Immature natural killer cell (primary cell): ENCODE measurements at places on chromosomes 1 and 21.
A peak's percentile ranks its signal among the peaks of the same experiment; 100 is the strongest.

DNA sequence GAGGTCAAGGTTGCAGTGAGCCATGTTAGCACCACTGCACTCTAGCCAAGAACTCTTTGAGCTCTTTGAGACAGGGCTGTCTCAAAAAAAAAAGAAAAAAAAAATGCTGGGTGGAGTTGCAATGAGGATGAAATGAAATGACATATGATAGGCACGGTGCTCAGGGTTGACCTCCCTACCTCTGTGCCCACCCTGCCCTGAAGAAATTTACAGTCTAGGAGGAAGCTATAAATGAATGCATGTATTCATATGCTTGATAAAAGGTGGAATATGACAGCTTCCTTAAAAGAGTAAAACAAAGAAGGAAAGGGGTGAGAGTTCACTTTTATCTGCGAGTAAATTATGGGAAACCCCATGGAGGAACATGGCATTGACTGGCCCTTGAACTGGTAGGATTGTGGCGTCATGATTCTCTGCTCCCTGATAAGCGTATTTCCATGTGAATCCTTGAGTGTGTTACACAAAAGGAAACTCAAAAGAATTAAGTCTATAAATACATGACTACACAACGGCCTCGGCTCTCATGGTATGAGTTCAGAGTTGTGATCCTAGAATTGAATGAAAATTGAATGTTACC is 59.0 kb upstream of the RAVER2 start:
- H3K4me1 ChIP-seq = no peaks in the 10 kb centered on the region
- H3K27ac ChIP-seq = no peak overlapping the region
- DNase-seq = no peak
- H3K27me3 ChIP-seq = no peaks in the 10 kb centered on the region
- no peak overlapping the region for H3K4me3 ChIP-seq

DNA sequence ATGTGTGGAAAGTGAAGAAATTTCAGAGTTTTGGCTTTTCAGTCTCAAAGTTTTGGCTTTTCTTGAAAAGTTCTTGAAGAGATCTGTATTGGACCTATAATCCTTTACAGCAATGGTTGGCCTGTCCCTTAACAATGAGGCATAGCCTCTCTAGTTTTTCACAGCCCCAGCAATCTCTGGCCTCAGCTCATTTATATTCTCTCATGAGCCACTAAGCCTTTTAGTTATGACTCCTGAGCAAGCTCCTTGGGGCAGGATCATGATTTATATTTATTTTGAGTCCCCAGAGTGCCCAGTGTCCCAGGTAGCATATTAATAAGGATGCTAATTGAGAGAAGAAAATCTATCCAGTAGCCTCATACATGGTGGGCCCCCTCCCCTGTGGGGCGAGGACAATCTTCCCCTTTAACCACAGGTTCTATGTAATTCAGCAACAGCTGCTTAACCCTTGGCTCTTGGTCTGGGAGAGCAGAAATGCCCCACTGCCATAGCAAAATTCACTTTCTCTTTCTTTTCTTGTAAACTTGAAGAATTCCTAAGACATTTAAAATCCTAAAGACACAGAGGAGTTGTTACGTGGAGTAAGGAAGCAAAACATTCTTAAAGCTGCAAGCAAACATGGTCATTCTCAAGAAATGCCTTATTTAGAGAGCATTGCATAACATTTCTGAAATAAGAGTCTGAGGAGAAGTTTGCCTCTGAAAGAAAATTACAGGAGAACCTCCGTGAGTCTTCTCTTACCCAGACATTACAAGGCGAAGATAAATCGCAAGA is 6.3 kb downstream of the NGF start:
- H3K36me3 ChIP-seq = no peaks in the 10 kb centered on the region
- no peak overlapping the region for H3K27ac ChIP-seq
- DNase-seq = no peak
- no peaks in the 10 kb centered on the region for H3K4me1 ChIP-seq
- no peak overlapping the region for H3K4me3 ChIP-seq

GRCh38 chr1:53966794-53967193 is 20.6 kb downstream of the LRRC42 start:
- peaks cover 56% of the 10 kb centered on the region for H3K36me3 ChIP-seq
- H3K27me3 ChIP-seq = no peaks in the 10 kb centered on the region
- no peak for DNase-seq
- H3K4me1 ChIP-seq = no peaks in the 10 kb centered on the region
- no peak overlapping the region for H3K4me3 ChIP-seq

GRCh38 chr1:78339490-78339889 is 151.3 kb upstream of the PTGFR start:
- no peak overlapping the region for H3K4me3 ChIP-seq
- H3K27ac ChIP-seq = no peak overlapping the region

- H3K36me3 ChIP-seq = no peaks in the 10 kb centered on the region
- no peaks in the 10 kb centered on the region for H3K4me1 ChIP-seq
- no peak overlapping the region for H3K4me3 ChIP-seq
- no peak for DNase-seq
- no peak overlapping the region for H3K27ac ChIP-seq
- H3K27me3 ChIP-seq = peaks cover 2% of the 10 kb centered on the region
Observed at GRCh38 chr1:162855461-162856150, 5.4 kb downstream of the CCDC190 start.

GRCh38 chr1:64114012-64114525 is 89.4 kb upstream of the UBE2U start:
- no peaks in the 10 kb centered on the region for H3K36me3 ChIP-seq
- H3K4me1 ChIP-seq = no peaks in the 10 kb centered on the region
- no peak overlapping the region for H3K27ac ChIP-seq
- DNase-seq = no peak
- H3K27me3 ChIP-seq = no peaks in the 10 kb centered on the region

GRCh38 chr1:69919129-69919921 is 286.1 kb downstream of the LRRC40 start:
- H3K4me3 ChIP-seq = no peak overlapping the region
- no peaks in the 10 kb centered on the region for H3K4me1 ChIP-seq
- no peak overlapping the region for H3K27ac ChIP-seq
- DNase-seq = no peak

GRCh38 chr1:110430366-110430765 is 20.6 kb upstream of the PROK1 start:
- H3K27me3 ChIP-seq = peaks cover 15% of the 10 kb centered on the region
- H3K4me1 ChIP-seq = no peaks in the 10 kb centered on the region
- H3K4me3 ChIP-seq = no peak overlapping the region
- DNase-seq = no peak
- H3K36me3 ChIP-seq = no peaks in the 10 kb centered on the region
- no peak overlapping the region for H3K27ac ChIP-seq

DNA sequence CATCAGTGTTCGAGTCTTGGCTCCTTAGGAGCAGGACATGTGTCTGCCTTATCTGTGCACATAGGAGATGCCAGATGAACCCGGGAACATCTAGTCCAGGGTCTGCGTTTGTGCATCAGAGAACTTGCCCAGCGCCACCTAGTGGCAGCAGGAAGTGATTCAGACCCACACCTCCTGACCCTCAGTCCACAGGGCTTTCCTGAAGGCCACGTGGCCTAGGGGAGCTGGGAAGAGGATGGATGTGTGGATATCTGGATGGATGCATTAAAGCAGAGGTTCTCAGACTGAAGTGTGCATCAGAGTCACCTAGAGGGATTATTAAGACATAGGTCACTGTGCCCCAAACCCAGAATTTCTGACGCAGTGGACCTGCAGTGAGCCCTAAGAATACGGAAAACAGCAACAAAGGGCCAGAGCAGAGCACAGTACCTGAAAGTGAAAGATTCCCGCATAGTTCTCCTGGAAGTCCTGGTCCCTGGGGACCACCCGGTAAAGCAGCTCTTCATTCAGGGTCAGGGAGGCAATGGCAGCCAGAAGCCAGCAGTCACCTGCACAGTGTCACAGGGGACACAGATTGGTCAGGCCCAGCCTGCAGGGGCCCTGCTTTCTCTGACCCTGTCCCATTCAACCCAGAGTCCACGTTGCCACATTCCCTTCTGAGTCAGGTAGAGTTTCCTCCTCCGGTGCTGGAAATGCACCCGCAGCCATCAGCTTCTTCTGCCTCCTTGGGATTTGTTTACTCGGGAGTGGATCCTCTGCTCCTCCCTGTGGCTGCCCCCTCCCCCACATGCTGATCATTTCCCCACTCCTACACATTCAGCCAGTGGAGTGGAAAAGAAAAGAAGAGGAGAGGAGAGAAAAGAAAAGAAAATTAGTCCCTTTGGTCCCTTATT is 37.0 kb downstream of the CAPN8 start:
- DNase-seq = no peak
- peaks cover 4% of the 10 kb centered on the region for H3K4me1 ChIP-seq

- peaks cover 2% of the 10 kb centered on the region for H3K27me3 ChIP-seq
- H3K4me3 ChIP-seq = no peak overlapping the region
- H3K4me1 ChIP-seq = peaks cover 5% of the 10 kb centered on the region
- H3K27ac ChIP-seq = no peak overlapping the region
- no peak for DNase-seq
- no peaks in the 10 kb centered on the region for H3K36me3 ChIP-seq
Observed at GRCh38 chr1:150543500-150544143, 5.6 kb upstream of the ADAMTSL4 start.

DNA sequence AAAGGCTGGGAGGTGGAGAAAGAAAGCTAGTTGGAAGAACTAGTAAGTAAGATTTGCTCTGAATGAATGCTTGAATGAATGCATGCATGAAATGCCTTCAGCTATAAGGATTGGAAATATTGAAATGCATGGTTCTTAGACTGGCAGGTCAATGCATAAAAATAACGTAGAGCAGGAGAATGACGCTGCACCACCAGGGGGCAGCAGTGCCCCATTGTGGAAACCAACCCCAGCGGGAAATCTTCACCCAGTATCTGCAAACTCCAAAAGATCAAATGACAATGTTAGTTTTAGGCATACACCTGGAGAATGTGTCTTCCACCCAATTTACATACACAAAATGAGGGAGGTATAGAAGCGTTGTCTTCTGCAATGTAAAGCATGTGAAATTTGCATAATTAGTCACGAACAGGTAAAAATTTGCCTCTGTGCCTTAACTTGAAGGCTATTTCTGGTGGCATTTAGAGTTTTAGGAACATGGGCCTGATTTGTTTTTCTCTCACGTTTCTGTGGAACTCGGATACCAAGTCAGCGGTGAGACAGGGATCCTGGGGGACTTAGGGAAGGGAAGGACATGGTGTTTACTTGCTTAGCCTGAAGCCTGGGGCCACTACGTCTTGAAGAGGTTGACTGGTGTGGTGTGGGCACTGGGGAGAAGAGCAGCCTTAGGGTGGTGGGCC is 78.6 kb downstream of the HHAT start:
- H3K27me3 ChIP-seq = no peaks in the 10 kb centered on the region
- H3K36me3 ChIP-seq = no peaks in the 10 kb centered on the region
- no peak overlapping the region for H3K4me3 ChIP-seq
- peak; percentile 29 for DNase-seq
- no peak overlapping the region for H3K27ac ChIP-seq
- no peaks in the 10 kb centered on the region for H3K4me1 ChIP-seq

- no peaks in the 10 kb centered on the region for H3K36me3 ChIP-seq
- H3K27me3 ChIP-seq = no peaks in the 10 kb centered on the region
- peaks cover 6% of the 10 kb centered on the region for H3K4me1 ChIP-seq
- DNase-seq = no peak
- H3K27ac ChIP-seq = no peak overlapping the region
- no peak overlapping the region for H3K4me3 ChIP-seq
Observed at GRCh38 chr1:20194224-20194623, 7.9 kb upstream of the PLA2G2C start.

DNA sequence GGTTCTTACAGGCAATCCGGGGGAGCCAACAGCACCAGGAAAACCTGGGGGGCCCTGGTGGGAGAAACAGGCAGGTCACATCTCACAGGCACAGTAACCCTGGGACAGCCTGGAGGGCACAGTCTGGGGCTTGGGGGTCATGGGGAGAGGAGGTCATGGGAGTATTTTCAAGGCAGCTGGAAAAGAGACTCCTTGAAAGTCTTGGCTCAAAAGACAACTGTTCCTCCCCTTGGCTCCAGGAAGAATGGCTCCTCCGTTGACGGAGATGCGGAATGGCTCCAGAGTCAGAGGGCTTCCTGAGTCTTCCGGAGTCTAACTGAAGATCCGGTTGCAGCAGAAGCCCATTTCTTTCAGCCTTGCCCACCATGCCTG is 25.9 kb upstream of the PEF1 start:
- no peak overlapping the region for H3K4me3 ChIP-seq
- no peak for DNase-seq

GRCh38 chr1:185821612-185822385 is 87.6 kb downstream of the HMCN1 start:
- H3K36me3 ChIP-seq = no peaks in the 10 kb centered on the region
- H3K4me1 ChIP-seq = no peaks in the 10 kb centered on the region
